ENCODE measurements at places on chromosomes 1 and 21.
A peak's percentile ranks its signal among the peaks of the same experiment; 100 is the strongest.

DNA sequence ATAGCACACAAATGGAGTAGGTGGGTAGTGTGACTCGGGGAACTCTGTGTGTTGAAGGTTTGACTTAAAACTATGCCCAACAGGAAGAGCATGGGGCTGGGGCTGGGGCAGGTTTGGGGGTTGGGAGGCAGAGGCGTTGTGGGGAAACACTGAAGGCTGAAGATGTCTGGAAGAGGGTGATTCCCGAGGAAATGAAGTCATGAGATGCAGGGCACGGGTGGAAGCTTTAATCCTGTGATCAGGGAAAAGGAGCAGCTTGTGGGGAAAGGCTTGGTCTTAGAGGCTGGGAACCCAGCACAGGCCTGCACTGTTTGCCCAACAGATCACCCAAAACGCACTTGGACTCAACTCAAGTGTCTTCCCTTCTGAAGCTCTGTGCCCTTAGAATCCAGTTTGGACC, 26.6 kb upstream of the CTBS start:
- no peak for DNase-seq

GRCh38 chr1:193516755-193517388, 330.5 kb upstream of the B3GALT2 start:
- no peak for DNase-seq

GRCh38 chr1:91529856-91530255, 29.2 kb downstream of the CDC7 start:
- DNase-seq: no peak

DNA sequence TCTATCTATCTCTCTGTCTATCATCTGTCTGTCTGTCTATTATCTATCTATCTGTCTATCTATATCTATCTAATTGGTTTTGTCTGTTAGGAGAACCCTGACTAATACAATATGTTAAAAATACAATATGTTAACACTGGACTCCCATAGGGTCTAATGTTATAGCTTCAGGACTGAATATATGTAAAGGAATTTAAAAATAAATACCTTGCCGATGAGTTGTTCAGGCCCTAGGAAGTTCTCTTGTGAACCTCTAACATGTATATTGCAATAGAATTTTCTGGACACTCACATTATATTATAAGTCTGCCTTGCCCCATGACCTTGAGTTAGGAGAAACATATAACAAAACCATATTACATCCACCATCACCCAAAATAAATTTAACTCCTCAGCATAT, 900.6 kb downstream of the NCAM2 start:
- DNase-seq: no peak

DNA sequence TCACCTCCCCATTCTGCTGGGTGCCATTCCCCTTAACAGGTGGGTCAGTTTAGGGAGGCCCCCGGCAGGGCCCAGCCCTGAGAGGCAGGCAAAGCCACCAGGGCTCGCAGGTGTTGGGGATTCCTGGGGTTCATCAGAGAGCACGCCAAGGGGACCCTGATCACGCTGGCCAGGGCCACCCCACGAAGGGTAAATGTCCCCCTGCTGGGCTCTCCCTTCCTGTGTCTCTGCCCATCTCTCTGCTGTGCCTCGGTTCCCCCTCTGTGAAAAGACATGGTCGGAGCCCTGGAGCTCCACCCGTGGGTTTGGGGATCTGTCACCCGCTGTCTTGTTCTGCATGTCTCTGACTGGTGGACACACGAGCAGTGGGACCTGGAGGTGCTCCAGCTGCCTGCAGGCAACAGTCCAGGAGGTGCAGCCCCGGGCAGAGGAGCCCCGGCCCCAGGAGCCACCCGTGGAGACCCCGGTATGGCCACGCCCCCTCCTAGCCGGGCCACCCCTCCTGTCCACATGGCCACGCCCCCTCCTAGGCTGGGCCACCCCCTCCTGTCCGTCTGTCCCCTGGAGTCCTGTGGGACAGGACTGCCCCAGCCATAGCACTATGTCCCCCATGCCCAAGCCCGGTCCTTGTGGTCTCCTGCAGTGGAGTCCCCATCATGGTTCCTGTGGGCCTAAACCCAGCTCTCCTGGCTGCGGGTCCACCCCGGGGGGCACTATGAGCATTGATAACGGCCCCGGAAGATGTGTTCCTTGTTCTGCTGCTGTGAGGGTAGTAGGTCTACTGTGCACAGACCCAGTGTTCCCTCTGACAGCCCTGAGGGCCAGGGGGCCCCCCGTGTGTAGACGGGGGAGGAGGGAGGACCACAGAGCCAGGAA, 6.5 kb downstream of the AIRE start:
- no peak for DNase-seq

DNA sequence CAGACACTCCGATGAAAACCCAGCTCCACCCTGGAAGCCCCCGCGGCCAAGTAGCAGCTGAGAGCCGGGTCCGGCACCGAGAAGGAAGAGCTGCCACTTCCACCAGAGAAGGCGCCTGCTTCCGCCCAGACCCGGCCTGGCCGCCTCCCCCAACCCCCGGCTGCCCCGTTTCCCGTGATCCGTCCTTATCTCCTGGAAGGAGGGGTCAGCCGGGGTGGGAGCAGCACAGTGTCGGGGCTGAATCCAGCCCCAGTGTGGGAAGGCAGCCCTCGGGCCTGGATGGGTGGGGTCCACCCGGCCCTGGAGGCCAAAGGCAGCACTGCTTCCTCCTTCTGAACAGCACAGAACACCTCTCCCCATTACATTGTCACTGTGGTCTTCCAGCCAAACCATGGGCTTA, 69.4 kb downstream of the MEGF6 start:
- no peak for DNase-seq

GRCh38 chr1:233290396-233291034, 5.0 kb downstream of the PCNX2 start:
- no peak for DNase-seq

GRCh38 chr1:208278638-208279037, 34.5 kb upstream of the PLXNA2 start:
- no peak for DNase-seq

DNA sequence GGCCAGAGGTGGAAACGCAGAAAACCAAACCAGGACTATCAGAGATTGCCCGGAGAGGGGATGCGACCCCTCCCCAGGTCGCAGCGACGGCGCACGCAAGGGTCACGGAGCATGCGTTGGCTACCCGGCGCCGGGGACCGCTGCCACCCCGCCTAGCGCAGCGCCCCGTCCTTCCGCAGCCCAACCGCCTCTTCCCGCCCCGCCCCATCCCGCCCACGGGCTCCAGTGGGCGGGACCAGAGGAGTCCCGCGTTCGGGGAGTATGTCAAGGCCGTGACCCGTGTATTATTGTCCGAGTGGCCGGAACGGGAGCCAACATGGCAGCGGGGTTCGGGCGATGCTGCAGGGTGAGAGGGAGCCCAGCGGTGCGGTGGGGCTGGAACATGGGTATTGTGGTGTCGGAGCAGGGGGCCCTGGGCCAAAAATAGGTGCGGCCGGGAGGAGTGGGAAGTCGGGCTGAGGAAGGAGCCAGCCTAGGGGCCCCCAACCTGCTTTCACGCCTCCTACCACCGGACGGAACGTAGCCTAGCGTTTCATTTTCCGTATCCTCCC, at the start of gene ACADM:
TSS of gene ACADM (plus strand) at position 238 of the 551 bp plus-strand sequence. CDS start at position 317, 79 bp downstream.
- DNase-seq: peak; percentile 87

DNA sequence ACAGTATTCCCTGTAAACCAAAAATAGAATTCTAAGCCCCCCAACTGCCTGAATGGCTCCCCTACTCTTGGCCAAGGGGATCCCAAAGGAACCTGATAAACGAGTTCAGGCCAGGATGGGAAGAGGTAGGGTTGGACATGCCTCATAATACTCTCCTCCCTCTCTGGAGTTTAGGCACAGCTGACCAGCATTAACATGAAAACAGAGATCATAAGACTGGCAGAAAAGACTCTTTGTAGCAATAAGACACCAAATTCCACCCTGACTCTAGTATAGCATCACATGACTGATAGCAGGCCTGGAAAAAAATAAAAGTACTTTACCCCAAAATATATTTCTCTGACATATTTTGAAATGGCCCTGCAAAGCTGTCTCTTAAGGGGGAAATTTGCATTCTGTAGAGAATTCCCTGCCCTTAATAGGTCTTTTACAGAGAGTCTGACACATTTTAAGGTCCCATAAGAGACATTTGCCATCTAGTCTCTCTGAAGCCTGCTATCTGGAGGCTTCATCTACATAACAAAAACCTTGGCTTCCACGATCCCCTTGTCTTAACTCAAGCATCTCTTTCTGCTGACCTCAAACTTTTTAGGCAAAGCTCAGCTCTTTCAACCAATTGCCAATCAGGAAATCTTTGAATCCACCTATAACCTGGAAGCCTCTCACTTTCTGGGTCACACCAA, 55.9 kb downstream of the SIK1 start:
- no peak for DNase-seq

DNA sequence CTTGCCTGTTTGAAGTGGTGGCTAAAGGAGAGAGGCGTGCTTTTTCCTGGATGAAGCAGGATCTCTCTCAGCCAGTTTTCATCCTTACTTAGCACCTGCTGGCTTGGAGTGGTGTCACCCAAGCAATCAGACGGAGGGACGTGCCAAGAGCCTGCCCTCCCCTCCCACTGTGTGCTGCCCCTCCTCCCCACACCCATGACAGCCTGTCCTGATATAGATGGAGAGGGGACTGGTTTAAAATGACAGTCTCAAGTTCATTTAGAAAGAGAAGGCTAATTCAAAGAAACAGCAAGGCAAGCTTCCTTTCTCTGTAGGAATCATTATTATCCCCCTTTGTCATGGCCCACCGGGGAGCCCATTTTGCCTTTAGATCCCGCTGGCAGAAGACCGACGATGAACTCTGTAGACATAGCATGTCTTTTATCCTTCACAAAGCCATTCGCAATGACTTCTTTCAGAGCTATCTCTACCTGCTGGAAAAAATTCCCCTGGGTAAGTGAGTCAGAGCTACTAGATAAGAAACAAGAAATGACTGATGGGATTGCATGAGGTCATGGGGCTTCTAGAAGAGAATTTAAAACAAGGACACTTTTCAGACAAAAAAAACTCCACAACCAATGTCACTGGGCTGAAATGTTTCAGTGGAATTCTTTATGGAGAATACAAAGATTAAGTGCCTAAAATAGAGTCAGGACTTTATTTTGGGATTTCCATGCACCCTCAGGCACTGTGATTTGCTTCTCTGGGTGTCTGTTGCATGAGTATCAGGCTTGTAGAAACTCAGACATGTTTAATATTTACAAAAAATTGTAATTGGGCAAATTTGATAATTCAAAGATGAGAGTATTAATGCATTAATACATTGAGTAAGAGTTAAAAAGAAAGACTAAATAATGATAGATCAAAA, at the start of gene NTMT2:
TSS of gene NTMT2 (plus strand) at position 190 of the 907 bp plus-strand sequence. CDS start at position 339, 149 bp downstream.
- no peak for DNase-seq

DNA sequence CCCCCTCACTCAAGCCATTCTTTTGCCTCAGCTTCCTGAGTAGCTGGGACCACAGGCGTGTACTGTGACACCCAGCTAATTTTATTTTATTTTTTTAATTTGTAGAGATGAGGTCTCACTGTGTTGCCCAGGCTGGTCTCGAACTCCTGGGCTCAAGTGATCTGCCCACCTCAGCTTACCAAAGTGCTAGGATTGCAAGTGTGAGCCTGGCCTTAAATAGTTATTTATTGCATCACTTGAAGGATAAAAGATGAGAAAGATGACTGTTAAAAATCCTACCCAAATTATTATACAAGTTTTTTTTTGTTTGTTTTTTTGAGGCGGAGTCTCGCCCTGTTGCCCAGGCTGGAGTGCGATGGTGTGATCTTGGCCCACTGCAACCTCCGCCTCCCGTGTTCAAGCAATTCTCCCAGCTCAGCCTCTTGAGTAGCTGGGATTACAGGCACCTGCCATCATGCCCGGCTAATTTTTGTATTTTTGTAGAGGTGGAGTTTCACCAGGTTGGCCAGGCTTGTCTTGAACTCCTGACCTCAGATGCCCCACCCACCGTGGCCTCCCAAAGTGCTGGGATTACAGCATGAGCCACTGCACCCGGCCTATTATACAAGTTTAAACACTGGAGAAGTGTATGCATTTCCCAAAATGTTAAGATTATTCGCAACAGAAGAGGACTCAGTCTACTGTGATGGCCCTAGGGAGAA, 2.3 kb downstream of the UTP11 start:
- no peak for DNase-seq

- DNase-seq: no peak
Observed at GRCh38 chr21:36551321-36551720, 71.4 kb upstream of the CLDN14 start.

DNA sequence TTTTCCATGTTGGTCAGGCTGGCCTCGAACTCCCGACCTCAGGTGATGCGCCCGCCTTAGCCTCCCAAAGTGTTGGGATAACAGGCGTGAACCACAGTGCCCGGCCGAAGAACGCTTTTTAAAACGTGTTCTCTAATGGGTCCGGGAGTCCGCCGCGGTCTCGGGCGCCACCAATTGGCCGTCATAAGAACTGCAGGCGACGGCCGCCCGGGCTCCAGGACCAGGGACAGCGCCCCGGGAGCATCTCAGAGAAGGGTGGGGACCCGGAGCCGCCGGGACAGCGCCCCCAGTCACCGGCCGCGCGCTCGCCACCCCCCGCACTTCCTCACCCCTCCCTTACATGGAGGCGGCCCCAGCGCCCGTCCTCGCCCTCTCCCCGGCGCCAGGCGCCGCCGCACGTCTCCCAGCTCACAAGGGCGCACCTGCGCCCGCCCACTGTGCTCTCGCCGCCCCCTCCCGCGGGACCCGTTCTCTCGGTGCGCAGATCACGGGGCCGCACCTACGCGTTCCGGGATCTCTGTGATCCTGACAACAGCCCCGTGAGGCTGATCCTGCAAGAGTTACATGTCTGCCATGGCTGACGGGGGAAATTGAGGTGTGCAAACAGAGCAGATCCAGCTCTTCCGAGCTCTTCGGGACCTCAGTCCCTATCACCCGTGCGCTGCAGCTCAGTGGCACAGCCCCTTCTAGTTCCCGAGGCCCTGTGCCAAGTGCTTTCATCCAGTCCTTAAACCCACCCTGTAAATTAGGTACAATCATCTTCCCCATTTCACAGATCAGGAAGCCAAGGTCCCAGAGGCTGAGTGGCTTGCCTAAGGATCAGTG, 9.8 kb downstream of the RAP1GAP start:
- peak; percentile 77 for DNase-seq

DNA sequence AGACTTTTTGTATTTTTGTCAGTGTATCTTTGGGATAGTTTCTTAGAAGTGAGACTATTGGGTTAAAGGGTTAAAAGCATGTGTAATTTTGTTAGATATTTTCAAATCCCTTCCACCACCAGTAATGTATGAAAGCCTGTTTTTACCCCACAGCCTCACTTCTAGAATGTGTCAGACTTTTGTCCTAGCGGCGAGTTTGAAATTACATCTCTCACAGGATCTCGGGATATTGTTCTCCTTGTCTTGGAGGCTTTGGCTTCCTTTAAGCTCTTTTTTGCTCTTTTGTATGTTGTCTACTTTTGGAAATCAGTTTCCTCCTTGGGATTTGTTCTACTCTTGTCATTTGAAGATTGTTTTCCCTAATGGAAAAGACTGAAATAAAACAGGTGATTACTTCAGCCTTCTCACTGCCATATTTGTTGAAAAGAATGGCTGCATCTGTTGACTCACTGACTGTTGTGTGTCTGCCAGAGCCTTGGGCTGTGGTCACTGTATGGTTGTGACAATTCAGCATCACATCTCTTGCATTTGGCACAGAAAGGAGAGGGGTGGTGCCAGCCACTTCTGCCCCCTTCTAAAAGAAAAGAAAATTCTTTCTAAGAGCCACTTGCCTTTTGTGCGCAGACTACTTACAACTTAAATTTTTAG, 22.6 kb downstream of the ST3GAL3 start:
- no peak for DNase-seq

GRCh38 chr1:116489231-116489697, 81.6 kb downstream of the CD58 start:
- no peak for DNase-seq

GRCh38 chr1:151641229-151641628, 29.4 kb downstream of the SNX27 start:
- DNase-seq: no peak

GRCh38 chr1:53505401-53505800, 46.2 kb downstream of the DMRTB1 start:
- no peak for DNase-seq

Measured in activated naive CD8-positive, alpha-beta T cell treated with anti-CD3 and anti-CD28 coated beads, Interleukin-2, amount 50 U/mL, for 24 hours (primary cell).